Daoy (cell line): ENCODE measurements at places on chromosomes 1 and 21. TPM values are rescaled to one million over a fixed set of nuclear protein-coding genes. Genes with fewer than 3 reads are reported as not detected.

The KRTAP7-1 gene
- not detected in 2 replicates for total RNA-seq

The TNFSF4 gene
- 2.7 and 4.5 TPM in 2 replicates for total RNA-seq

The REN gene
- total RNA-seq: not detected in 2 replicates

The DDR2 gene
- 17.8 and 23.9 TPM in 2 replicates for total RNA-seq

The KIFAP3 gene
- total RNA-seq: 20.5 and 21.9 TPM in 2 replicates

The UBQLN4 gene
- 22.7 and 28.5 TPM in 2 replicates for total RNA-seq

The LRRIQ3 gene
- 0.69 and 1.3 TPM in 2 replicates for total RNA-seq

The FCRL1 gene
- not detected in 2 replicates for total RNA-seq

The CNKSR1 gene
- 1.3 TPM in 2 replicates for total RNA-seq

The RGS16 gene
- total RNA-seq: 0.91 and 1.6 TPM in 2 replicates

The RXFP4 gene
- total RNA-seq: not detected in 2 replicates

The TTC24 gene
- not detected in 2 replicates for total RNA-seq

The LIN28A gene
- 0.86 TPM in 1 of 2 replicates, not detected in the other for total RNA-seq

The LHX8 gene
- total RNA-seq: 0.46 TPM in 1 of 2 replicates, not detected in the other

The KRTAP19-3 gene
- not detected in 2 replicates for total RNA-seq

The ARHGEF16 gene
- total RNA-seq: 4.7 and 10.9 TPM in 2 replicates

The C1orf167 gene
- total RNA-seq: not detected in 2 replicates

The PTPRC gene
- not detected in 2 replicates for total RNA-seq

The ZNF644 gene
- total RNA-seq: 82.5 and 87.5 TPM in 2 replicates

The IFI44L gene
- total RNA-seq: 1.5 and 4.5 TPM in 2 replicates

The HCRTR1 gene
- not detected in 2 replicates for total RNA-seq

The F13B gene
- not detected in 2 replicates for total RNA-seq

The SLC35F3 gene
- total RNA-seq: 4.9 and 7.5 TPM in 2 replicates

The KIRREL1 gene
- total RNA-seq: 42.6 and 46.0 TPM in 2 replicates

The SYT14 gene
- 6.0 and 8.0 TPM in 2 replicates for total RNA-seq

The C1orf141 gene
- total RNA-seq: not detected in 2 replicates

The IGSF5 gene
- total RNA-seq: 0.17 TPM in 1 of 2 replicates, not detected in the other

The DDI2 gene
- total RNA-seq: 9.4 and 14.9 TPM in 2 replicates

The RCAN1 gene
- 66.9 and 71.9 TPM in 2 replicates for total RNA-seq

The KCNT2 gene
- total RNA-seq: 0.34 and 1.0 TPM in 2 replicates
